ENCODE measurements at places on chromosomes 6 and 20.

DNA sequence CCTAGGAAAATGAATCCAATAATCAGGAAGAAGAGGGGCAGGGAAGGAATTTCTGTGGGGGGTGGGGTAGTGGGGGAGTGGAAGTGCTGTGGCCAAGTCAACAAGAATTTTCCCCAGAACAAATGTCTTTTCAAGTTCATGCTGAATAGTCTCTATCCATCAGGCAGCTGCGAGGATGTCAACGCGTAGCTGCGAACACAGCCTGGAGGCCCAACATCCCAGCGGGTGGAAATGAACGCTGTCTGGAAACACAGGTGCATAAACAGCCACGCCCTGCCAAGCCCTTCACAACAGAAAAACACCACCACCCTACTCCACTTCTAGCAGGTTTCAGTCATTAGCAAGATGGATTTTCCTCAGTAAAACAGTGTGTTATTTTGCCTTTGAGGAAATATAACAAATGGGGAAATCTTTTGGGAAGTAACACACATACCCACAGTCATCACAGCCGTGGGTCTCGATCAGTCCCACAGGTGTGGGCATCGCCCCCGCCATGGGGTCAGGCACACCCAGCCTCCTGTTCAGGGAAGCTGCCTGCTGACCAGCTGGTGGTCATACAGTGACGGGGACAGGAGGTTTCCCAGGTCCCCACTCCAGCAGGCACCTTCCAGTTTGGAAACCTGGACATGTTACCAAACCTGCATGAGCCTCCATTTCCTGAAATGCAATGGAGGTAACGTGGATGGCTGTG, 112.1 kb upstream of the THBS2 start:
- no peak for DNase-seq

DNA sequence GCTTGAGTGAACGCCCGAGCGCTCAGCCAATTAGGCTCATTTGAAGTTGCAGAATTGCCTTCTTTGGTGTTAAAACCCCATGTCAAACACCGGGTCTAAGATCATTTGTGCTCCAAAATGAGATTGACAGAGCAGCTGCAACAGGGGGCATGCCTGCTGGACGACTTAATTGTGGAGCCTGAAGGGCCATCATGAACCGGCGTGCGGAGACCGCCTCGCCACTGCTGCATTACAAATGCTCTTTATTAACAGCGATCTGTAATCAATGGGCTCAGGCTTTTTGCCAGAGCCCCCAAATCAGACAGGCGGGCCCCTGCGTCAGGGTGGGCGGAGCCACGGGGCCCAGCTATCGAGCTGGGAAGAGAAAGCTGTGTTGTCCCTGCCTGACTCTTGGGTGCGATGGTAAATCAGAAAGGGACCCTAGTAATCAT, 183.2 kb downstream of the SIM1 start:
- DNase-seq, result no peak

DNA sequence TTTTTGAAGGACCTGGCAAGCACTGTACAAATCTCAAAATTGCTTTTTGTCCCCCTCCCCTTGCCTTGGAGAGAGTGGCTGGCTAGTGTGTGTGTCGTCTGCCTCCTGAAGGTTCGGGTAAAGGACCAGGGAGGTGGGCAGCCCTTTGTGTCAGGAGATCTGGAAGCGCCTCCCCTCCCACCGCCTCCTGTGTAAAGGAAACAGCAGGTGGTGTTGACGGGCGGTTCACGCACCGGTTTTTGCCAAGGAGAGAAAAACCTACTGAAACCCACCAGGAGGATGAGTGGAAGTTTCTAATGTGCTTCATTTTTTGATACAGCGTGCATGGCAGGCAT, 1.2 kb downstream of the ENTPD6 start:
- no peak for DNase-seq

DNA sequence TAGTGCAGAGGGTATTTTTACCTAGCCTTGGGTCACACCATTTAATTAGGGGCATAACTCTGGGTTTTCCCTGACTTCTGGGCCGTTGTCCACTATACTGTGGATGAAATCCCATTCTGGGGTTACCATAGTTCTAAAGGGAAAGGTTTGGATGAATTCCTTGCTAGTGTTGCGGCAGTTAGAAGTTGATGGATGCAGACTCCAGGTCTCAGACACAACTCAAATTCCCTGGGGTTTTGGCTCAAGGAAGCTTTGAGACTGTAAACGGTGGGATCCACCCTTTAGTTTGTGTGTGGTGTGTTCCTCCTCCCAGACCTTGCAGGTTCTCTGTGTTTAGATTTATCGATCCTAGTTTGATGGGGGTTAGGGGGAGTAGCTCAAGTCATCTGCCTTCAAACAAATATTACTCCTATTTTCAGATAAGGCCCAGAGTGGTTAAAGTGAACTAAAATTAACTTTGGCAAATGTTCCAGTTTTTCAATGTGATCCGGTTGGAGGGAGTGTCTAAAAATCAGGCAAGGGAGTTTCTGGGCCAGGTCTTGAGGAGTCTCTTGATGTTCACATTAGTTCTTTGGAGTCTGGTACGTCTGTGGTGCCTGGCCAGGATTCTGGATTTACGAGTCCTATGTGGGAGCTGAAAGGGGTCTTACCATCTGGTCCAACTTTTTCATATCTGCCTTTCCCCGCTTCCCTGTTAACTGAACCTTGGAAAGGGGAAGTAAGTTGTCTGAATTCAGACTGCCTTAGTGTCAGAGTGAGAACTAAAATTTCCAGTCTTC, 1.5 kb downstream of the RALY start:
- no peak for DNase-seq

- no peak for DNase-seq
These were observed 10.6 kb downstream of the COL9A3 start for GRCh38 chr20:62827311-62828038.

- no peak for DNase-seq
These were observed 52.4 kb downstream of the ANKS1A start for GRCh38 chr6:34941421-34941820.

DNA sequence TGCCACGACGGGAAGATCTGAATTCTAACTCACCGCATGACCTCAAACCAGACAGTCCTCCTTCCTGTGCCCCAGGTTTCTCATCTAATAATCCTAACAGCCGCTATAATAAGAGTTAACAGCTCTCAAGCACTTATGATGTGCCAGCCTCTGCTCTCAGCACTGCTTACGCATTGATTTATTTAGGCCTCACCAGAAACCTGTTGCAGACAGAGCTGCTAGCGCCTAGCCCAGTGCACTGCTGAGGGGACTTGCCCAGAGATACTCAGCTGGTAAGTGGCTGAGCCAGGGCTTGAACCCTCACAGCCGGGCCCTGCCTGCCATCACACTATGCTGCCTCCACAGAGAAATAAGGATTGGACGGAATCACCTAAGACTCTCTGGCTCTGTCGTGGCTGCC, 37.7 kb downstream of the GRM4 start:
- no peak for DNase-seq

- DNase-seq, result no peak
These were observed 164.3 kb downstream of the VEGFA start for GRCh38 chr6:43934183-43934802.

GRCh38 chr6:3773678-3774298, 22.3 kb upstream of the PXDC1 start:
- no peak for DNase-seq

Measured in activated T-helper 1 cell treated with anti-CD3 and anti-CD28 coated beads, Interleukin-2, amount 50 U/mL, for 16 hours (primary cell).